ENCODE measurements at places on chromosomes 13 and 19.

GRCh38 chr13:23377579-23377978, 55.9 kb downstream of the SACS start:
- no peak for DNase-seq

- no peak for DNase-seq
These were observed 8.4 kb upstream of the ECH1 start for GRCh38 chr19:38839816-38840582.

DNA sequence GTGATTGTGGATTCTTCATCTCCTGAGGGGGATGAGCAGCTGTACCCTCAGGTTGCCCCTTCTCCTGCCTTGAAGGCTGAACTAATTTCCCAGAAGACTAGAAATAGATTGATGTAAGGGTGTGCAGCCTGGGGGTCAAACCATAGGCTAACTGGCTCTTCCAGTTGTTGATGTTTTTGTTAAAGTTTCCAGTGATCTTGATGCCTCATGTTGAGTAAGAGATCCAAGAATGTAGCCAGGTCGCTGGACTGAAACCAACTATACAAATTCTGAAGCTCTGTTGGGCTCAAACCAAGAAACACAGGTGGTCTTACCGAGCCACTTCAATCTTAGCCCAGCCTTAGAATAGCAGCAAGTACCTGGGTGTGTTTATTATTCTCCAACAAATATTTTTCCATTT, 391.8 kb downstream of the KLF5 start:
- no peak for DNase-seq

GRCh38 chr19:46412650-46413261, 608 bp downstream of the CCDC8 start:
- no peak for DNase-seq

- DNase-seq, result no peak
These were observed 833.0 kb downstream of the EFNB2 start for GRCh38 chr13:105702441-105702840.

GRCh38 chr13:32881777-32882145, 134.5 kb upstream of the KL start:
- no peak for DNase-seq

Measured in stromal cell of bone marrow (primary cell).